ENCODE measurements at places on chromosomes 2 and 18.

GRCh38 chr2:20381457-20381856, 30.8 kb upstream of the PUM2 start:
- DNase-seq, result no peak

DNA sequence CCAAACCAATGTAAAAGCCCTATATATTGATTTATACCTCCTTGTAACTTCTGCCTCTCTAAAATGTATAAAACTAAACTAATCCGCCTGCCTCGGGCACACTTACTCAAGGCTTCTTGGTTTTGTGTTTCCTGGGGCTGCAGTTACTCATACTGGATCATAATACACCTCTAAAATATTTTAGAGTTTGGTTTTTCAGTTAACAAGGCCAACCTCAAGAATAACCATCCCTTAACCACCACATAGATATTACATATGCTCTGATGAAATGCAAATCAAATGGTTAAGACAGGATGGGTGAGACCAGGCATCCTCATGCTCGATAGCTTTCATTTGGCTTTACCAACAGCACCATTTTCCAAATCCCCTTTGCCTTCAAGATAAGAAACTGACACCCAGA, 46.4 kb downstream of the UXS1 start:
- DNase-seq, result no peak

DNA sequence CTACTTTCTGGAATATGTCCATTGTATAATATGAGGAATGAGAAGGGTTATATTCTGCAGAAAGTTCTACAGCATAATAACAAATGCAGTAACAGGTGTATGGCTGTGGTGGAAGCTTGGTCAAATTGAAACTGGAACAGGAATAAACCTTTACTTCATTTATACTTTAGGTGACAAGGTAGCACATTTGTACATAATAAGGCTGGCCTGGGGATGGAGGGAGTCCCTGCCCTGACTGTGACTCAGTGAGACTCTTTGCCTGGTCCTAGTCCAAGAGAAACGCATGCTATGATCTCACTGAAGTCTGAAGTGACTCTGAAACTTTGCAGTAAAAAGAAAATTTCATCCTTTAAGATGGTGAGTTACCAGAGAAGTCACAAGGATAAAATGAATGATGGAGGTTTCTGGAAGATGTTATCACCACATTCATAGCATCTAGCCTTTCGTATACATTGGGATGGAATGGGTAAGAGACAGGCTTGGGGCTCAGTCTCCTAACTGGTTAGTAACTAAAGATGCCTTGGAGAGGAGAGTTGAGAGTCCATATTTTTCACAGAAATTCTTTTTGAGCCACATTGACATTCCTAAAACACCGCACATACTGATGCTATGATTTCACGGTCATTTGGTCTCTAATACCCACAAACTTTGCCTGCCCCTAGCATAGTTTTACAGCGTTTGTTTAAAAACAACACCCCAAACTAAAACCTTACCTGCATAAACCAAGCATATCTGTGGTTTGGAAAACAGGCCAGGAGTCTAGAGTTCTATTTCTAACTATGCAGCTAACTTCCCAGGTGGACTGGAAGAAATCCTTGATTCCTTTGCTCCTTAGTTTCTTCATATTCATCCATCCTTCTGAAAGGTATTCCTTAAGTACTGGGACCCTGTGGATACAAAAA, 42.4 kb upstream of the NABP1 start:
- DNase-seq, result no peak

GRCh38 chr2:37110306-37111212, 26.2 kb downstream of the GPATCH11 start:
- no peak for DNase-seq

DNA sequence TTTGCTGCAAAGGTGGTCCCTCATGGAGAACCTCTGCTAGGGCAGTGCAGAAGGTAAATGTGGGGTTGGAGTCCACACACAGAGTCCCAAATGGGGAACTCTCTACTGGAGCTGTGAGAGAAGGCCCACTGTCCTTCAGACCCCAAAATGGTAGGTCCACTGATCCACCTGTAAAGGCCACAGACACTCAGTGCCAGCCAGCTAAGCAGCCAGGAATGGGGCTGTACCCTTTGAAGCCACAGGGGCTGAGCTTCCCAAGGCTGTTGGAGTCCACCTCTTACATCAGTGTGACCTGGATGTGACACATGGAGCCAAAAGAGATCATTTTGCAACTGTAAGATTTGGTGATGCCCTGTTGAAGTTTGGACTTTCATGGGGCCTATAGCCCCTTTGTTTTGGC, 252.4 kb upstream of the GULP1 start:
- no peak for DNase-seq

DNA sequence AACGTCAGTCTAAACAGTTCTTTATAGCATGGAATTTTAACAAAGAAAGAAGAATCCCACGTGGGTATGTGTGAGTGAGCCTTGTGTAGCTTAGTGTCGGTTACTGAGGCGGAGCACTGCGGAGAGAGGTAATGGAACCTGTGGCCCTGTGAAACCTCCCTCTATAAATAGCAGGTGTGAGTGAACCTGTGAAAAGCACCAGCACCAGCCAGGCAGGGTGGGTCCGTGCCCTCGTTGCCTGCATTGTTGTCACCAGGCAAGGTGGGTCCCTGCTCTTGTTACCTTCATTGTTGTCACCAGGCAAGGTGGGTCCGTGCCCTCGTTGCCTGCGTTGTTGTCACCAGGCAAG, 4.7 kb downstream of the CTDP1 start:
- DNase-seq, result no peak

GRCh38 chr2:239932881-239933735, 92.0 kb downstream of the NDUFA10 start:
- DNase-seq, result no peak

DNA sequence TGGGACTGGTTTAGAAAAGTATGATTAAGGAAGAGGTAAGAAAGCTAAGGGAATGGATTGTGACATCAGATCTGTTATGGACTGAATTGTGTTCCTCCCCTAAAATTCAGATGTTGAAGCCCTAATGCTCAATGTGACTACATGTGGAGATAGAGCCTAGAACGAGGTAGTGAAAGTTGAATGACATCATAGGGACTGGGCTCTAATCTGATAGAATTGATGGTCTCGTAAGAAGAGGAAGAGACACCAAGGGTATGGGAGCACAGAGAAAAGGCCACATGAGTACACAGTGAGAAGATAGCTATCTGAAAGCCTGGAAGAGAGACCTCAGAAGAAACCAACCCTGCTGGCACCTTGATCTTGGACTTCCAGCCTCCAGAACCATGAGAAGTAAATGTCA, 178.3 kb downstream of the TRIB2 start:
- DNase-seq, result no peak

GRCh38 chr2:5978131-5978751, 286.1 kb downstream of the SOX11 start:
- DNase-seq, result no peak

GRCh38 chr18:63477200-63477599, 442 bp downstream of the SERPINB5 start:
- no peak for DNase-seq

DNA sequence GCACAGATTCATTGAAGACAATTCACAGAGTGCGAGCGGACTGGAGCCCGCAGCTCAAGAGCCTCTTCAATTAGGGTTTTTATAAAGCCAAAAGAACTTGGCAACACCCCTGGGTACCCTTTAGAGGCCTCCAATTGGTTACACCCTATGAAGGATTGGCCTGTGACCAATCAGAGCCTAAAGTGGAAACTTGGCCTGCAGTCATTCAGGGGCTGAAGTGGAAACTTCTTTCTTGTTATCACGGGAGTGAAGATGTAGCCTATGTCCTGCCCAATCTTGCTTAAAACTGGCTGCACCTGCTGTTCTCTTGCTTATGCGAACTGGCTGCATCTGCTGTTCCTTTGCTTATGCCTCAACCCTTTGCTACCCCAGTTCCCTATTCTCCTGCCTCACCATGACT, 1.8 kb upstream of the HJURP start:
- DNase-seq, result no peak

- DNase-seq, result no peak
These were observed 5.8 kb downstream of the MYO1B start for GRCh38 chr2:191250986-191251385.

DNA sequence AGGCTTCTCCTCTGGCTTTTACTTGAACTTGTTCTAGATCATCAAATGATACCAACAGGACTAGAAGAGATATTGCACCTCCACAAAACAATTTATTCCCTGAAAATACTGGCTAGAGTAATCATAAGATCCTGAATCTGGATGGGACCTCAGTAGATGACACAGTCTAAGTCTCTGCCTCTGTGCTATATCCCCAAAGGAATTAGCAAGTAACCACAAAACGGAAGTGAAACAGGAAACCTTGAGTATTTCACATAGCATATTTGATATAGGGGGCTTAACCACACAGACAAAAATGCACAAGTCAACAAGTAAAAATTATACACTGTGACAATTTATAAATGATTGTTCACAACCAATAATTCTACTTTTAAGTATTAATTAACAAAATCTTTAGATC, 456.9 kb upstream of the TNP1 start:
- no peak for DNase-seq

DNA sequence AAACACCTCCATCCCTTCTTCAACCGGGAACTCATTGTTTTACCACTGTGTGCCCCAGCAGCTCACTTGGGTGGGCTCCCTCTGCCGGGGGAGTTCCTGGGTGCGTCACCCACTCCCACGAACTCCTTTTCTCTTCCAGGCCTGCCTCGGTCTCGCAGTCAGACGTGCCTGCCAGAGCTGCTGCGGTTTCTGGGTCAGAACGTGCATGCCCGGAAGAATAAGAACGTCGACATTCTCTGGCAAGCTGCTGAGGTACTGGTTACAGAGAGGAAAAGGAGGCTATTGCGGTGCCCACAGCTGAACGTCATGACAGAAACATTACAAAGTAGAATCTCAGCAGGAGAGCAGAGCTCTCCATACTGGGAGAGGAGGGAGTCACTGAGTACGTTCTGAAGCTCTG, 35.6 kb downstream of the COA5 start:
- no peak for DNase-seq

DNA sequence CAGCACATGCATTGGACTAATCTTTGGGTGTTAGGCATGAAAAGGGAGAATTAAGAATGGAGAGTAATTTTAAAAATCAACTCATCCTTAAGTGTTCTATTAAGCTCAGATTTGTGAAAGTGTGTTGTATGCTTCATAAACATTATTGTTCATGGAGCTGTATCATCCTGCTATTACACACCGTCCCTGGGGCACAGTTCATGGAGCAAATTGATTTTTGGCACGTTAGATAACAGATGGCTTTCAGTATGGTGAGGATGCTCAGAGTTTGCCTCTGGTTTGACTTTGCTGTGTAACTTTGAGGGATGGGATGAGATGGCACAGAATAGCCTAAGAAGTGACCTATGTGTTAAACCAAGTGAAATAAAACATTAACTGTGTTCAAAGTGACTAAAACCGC, 97.1 kb downstream of the MGAT5 start:
- no peak for DNase-seq

DNA sequence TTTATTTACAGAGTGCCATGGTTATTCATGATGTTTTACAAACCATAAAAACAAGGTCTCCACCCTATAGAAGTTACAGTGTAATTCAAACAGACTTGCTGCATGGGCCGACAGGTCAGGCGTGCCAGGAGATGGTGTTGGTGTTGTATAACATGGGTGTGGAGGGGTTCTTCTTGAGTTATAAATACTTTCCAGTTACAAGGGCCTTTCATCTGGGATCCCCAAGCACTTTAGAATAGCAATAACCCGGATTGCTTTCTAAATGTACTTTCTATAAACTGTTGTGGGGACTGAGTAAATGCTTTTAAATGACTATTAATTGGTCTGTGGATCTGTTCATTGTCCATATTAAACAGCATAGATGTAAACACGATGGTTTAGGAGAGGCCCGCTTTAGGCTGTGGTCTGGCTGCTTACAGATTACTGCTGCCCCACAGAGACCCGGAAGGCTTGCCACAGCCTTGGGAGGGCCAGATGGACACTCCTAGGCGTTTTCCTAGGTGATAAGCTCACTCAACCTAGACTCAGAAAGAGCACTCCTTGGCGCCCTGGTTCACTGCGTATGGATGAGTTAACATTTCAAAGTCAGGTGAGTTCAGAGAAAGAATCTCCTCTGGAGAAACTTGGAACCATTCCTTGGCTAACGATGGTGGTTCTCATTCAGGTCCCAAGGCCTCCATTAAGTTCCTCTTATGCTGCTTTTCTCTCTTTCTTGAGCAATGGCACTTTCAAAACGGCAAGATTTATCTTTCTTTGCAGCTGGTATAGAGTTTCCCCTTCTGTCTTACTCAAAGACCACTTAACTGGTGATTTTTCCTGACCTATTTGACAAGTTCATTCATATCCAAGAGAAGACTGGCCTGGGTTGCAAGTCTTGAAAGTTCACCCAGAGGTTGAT, 3.6 kb upstream of the KIAA2012 start:
- no peak for DNase-seq

GRCh38 chr2:42115588-42115987, 53.6 kb upstream of the EML4 start:
- DNase-seq, result no peak

DNA sequence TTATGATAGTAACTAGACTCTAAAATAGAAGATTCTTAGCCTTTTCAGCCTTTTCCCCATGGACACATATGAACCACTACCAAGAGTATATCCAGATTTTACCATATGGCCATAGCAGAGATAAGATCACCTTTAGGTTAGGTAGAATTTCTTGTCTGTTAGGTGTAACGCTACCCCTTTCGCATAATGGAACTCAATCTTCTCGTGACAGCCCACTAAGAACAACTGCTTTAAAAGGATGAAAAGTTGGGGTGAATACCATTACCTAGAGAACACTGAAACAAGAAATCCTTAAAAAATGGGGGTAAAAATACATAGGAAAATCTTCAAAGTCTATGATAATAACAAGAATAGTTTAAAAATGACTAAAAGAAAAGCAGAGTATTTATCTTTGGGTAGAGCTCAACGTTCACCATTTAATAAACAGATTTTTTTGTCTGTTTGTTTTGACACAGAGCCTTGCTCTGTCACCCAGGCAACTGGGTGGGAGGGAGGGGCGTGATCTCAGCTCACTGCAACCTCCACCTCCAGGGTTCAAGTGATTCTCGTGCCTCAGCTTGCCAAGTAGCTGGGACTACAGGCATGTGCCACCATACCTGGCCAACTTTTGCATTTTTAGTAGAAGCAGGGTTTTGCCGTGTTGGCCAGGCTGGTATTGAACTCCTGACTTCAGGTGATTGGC, 67.2 kb downstream of the VIL1 start:
- no peak for DNase-seq

- no peak for DNase-seq
These were observed 168.0 kb downstream of the ARHGAP15 start for GRCh38 chr2:143297182-143297581.
